NCI-H69 (cell line): ENCODE measurements at places on chromosomes 6 and 20.

GRCh38 chr6:157314705-157315321, 8.5 kb downstream of the TMEM242 start:
- no peak for DNase-seq

DNA sequence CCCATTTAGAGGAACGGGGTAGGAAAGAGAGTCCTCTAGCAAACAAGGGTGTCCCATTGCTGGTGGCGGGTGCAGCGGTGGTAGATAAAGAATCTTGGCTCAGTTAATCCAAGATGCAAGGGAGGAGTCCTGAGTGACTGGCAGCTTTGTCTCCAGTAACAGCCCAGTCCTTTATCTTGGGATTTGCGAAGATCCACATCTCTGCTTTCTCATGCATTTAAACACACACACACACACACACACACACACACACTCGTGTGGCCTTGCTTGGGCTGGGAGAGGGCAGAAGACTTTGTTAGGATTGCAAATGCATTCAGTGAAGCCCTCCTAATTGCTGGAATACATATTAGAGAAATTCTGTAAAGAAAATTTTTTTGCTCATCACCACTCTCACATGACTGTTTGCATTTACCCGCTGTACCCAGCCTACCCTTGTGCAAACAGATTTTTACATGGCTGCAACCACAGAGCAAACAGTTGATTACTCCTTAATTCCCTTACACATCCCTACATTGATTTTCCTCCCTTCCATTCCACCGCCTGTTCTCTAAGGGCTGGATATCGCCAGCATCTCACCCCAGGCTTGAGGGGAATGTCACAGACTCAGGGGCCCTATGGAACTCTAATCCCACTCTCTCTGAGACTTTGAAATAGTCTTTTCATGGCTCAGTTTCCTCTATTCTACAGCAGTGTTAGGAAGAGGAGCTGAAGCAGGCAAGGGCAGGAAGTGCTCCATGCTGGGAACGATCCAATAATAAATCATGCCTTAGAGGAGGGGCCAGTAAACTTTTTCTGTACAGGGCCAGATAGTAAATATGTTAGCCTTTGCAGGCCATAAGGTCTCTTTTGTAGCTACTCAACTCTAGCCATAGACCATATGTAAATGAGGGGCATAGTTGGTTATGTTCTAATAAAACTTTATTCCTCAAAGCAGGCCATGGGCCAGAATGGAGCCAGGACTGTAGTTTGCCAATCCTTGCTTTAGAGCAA, 3.5 kb downstream of the C6orf132 start:
- peak; percentile 67 for DNase-seq

DNA sequence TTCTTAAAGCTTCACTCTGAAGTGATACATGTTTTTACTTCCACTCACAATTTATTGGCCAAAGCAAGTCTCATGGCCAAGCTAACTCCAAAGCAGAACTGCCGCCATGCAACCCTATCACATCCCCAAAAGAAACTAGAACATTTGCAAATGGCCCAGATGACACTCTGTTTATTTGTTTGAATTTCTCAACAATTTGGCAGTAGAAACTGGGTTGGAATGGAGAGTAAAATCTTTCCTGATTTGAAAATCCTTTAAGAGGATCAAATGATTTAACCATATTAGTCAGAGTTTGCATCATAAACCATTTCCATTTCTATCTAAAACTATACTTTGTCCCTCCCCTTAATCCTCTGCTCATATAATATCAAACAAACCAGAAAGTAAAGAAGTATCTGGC, 39.1 kb upstream of the E2F3 start:
- DNase-seq: no peak

DNA sequence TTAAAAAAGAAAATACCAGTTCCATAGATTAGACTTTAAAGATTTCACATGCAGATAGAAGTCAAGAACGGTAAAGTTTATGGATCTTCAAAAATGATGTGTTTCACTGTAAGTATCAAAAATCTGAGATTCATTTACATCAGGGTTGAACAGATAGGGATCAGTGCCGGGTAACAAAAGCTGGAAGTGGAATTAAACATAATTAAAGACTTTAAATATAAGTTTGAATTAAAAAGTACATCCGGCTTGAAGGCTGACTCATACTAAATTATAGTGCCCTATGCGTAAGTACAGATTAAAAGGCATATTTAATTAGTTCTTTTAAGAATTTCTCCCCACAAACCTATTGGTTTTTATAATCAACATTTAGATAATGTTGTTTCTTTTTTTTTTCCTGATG, 312.7 kb downstream of the PRL start:
- DNase-seq: peak; percentile 82

DNA sequence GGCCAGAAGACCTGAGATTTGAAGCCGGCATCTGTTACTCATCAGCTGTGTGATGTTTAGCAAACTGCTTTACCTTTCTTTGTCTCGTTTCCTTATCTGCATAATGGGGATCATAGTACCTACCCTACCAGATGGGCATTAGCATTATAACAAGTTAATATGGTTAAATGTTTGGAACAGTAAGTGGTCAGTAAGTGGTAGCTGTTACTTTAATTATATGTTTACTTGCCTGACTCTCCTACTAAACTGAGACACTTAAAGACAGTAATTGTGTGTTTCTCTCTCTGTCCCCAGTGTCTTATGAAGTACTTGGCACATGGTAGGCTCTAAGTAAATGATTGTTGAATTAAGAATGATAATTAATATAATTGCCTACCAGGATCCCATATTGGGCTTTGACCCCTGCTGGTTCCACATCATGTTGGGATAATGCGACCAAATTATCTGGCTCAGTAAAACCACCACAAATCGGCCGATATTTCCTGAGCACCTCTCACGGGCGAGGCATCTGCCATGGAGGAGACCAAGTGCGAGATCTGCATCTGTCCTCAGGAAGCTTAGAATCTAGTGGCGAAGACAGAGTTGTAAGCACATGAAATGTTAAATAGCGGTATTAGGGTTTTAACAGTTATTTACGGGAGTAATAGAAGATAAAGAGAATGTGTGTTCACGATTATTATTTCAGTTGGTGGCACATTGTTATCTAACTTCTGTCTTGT, 31.4 kb downstream of the PTK7 start:
- peak; percentile 99 for DNase-seq

DNA sequence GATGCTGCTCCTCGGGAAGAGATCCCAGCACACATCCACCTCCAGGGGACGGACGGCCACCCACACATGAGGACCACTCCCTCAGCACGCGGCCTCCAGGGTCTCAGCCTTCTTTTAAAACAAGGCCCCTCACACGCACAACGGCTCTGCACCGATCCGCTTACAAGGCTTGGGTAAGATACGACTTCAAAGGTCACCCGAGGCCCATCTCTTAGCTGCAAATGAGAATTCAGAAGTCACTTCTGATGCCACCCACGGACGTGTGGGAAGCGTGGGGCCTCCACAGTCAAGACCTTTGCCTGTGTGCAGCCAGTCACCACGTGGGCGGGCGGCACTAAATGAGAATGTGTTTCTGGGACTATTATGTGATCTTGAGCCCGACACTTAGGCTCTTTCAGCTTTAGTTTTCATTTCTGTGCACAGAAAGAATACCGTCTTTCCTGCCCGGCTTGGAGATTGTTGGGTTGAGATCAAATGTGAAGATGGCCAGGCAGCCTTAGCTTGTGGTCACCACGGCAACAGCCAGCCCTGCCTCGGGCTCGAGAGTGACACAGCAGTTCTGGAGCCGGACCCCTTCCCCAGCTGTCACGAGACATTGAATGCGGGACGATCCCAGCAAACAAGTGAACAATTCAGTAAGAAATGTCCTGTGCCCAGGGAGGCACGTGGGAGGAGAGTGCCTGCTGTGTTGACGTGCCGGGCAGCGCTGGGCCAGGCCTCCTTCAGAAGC, 91.6 kb downstream of the RAMACL start:
- DNase-seq: no peak

- no peak for DNase-seq
Measured at GRCh38 chr6:22029171-22029570, 267.7 kb downstream of the PRL start.

GRCh38 chr6:47188588-47189021, 121.1 kb downstream of the TNFRSF21 start:
- DNase-seq: peak; percentile 15

- no peak for DNase-seq
Measured at GRCh38 chr6:46541556-46541955, 50.3 kb upstream of the RCAN2 start.

GRCh38 chr6:160128879-160129516, 7.4 kb downstream of the SLC22A1 start:
- DNase-seq: no peak

DNA sequence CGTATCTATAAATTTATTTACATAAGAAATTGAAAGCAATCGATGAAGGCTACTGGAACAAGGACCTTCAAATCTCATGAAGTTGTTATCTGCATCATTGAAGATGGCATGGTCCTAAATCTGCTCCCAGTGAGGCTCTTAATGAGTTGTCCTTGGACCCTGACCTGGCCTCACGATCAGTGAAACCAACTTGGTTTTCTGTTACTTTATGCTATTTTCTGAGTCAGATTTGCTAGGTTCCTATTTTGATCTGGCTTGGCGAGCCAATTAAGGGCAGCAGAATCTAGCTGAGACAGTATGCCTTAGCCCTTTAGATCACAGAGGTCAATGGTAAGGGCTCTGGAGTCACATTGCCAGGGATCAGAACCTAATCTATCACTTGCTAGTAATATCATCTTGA, 30.1 kb upstream of the NOX3 start:
- DNase-seq: no peak

GRCh38 chr6:99575544-99576227, 7.2 kb upstream of the CCNC start:
- no peak for DNase-seq

DNA sequence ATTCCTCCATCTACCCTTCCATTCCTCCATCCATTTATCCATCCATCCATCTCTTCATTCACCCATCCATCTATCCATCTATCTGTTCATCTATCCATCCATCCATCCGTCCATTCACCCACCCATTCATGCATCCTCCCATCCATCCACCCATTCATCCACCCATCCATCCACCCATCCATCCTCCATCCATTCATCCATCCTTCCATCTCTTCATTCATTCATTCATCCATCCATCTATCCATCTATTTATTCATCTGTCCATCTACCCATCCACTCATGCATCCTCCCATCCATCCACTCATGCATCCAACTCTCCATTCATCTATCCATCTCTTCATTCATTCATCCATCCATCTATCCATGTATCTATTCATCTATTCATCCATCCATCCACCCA, 380.9 kb downstream of the CDH4 start:
- no peak for DNase-seq

DNA sequence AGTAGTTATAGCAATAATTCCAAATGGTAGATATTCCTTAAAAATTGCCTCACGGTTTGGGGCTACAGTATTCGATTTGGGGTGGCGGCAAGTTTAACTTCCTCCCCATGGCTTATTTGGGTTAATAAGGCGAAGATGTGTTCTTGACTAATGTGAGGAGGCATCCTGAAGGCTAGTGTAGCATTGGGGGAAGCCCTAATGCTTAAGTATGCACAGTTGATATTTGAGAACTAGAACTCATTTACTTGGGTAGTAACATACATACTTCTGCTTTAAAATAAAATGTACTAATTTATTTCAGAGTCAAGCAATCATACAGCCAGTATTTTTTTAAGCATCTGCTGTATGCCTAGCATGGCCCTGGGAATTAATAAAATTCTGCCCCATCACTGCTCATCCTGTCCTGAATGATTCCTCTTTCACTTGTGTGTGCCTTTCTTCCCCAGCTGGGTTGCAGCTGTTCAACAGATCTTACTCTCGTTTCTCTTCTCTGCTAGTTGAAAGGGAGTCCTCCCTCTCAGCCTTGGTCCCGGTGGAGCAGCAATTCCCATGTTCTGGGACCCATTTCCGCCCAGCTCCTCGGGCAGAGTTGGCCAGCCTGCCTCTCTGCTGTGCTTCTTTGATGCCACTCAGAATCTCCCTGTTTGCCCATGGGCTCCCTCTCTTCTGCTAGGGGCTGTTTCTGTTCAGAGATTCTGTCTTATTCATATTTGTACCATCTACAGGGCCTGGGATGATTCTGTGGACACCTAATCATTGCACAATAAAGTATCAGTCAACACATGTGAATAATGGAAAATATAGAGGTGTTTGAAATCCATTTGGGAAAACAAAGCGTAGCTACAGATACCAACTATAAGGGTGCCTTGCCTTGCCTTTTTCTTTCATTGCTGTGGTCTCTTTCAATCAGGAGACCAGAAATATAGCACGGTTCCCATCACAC, 104.8 kb downstream of the ARID1B start:
- DNase-seq: no peak
